ENCODE measurements at places on chromosomes 2 and 18.

- DNase-seq, result no peak
Observed at GRCh38 chr2:133456156-133456555, 112.1 kb downstream of the NCKAP5 start.

GRCh38 chr2:104769096-104769495 is 84.8 kb upstream of the POU3F3 start:
- DNase-seq, result no peak

DNA sequence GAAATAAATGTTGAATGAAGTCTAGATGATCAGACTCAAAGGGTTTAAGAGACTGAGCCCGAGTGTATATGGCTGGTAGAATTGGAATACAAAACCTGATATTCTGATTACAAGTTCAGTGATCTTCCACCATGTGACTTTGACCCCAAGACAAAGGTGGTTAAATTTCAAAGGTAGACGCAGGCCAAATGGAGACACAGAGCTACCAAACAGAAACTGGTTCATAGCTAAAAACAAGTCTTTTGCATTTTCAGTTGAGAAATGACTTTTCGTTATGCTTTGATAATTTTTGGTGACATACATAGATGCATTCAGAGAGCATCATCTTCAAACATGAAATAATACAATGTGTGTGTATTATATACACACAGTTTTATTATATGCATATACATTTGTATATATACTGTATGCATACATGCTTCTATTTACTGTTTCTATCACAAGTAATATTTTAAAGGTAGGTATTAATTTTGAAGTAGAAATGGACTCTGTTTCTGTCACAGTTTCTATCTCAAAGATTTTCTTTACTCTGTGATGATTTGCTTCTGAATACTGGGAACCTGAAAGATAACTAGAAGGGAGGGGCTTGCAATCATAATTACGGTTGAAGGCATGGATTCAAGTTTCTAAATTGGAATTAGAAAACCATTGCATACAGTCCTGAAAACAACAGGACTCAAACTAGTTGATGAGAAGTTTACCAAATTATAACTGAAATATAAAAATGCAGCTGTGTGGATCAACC is 142.3 kb downstream of the ABCA12 start:
- no peak for DNase-seq

- no peak for DNase-seq
Observed at GRCh38 chr18:8930990-8931616, 171.4 kb upstream of the NDUFV2 start.

DNA sequence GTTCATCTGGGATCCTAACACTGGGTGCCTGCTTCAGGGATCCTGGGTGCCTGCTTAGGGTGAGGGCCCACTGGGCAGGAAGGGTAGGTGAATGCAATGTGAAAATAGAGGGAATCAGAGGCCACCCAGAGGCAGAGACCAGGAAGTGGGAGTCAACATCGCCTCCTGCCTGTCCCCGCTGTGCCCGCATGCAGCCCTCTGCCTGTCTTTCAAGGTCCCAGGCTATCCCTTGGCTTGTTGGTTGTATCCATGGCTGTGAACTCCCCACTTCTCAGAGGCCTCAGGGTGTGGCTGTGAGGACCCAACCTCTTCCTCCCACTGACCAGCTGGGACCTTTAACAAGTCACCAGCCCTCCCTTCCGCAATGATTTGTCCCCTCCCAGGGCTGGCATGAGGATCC is 26.5 kb downstream of the PSD4 start:
- DNase-seq, result peak; percentile 9

DNA sequence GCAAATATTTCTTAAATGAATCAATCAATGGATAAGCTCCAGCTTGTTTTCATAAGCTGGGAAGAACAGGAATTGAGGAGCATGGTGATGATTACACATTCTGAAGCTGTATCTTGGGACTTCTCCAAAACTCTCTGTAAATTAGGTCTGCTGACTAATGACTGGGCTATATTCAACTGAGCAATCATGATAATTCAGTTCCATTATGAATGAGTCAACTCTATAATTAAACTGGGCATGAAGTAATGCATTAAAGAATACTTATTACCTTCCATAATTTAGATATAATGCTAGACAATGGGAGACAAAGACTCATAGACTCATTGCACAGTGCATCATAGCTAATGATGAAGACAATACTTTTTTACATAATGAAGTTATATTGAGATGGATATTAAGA is 207.4 kb downstream of the CBLN2 start:
- no peak for DNase-seq

DNA sequence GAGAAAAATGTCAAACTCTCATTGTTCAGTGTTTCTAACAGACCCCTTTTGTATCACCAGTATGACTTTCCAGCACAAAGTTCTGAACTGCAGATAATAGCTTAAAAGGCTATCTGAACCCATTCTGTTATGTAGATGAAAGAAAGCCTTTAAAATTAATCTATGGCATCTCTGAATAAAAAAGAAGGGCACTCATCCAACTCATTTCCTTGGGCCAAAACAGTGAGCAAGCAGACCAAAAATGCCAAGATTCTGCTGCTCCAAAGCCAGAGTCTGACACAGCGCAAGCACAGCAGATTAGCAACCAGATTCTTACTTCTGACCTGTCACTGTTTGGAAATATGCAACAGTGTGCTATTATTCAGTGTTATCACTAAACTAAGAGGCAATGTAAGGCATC is 22.6 kb upstream of the ITGA6 start:
- no peak for DNase-seq
